Cortex of kidney (tissue), 1 donor: ENCODE measurements at places on chromosomes 12 and 14.

GRCh38 chr12:132450418-132451171, 39.4 kb upstream of the FBRSL1 start:
- no peak for DNase-seq

DNA sequence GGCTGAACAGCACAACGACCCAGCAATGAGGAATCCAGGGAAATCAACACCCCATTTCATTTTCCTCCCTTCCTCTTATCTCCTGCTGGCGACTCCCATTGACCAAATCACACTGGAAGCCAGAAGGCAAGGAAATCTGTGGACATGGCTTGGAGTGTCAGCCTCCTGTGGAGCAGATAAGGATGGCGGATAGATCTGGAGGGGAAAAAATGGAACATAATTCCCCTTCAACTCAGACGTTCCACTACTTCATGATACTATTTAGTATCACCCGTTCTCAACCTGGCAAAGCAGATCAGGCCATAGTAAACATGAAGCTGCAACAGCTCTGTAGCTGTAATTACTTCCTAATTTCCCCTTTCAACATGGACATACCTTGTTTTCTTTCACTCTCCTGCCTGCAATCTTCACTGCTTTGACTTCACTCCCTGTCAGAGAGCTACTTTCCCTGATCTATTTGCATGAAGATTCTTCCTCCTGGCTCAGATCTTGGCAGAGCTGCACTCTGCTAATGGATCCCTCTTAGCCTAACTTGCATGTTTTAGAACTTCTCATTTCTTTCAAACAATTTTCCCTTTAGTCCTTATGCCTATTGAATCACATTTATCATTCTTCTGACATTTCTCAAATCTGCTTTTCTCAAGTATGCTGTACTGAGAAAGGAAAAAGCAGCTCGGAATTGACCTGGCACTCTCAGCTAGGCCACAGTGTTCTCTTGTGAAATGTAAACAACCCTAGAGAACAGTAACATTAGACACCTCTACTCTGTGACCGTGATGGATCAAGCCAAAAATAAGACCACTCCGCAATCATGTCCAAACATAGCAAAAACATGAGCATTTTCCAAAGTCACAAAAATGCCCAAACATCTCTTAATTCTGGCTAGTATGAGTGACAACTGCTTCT, 135.1 kb downstream of the ETNK1 start:
- no peak for DNase-seq

DNA sequence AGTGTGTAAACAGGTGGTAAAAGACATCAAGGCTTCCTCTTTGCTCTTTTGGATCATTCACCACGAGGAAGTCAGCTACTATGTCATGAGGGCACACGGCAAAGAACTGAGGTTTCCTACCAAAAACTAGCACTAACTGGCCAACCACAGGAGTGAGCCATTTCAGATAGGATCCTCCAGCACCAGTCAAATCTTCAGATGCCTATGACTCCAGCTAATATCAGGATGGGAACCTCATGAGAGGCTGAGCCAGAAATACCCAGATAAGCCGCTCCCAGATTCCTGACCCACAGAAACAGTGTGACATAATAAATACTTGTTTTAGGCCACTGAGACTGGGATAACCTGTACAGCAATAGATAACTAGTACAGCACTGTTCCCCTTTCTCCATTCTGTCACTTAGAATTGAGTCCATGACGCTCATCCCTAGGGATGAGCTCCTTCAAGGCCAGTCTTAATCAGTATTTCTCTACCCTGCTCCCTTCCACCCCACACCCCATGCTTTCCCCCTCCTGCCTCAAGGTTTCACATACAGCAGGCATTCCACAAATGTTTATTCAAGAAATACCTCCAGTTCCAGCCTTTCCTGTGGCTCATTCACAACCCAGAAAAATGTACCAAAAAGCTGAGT, 68.4 kb downstream of the PPM1H start:
- no peak for DNase-seq

DNA sequence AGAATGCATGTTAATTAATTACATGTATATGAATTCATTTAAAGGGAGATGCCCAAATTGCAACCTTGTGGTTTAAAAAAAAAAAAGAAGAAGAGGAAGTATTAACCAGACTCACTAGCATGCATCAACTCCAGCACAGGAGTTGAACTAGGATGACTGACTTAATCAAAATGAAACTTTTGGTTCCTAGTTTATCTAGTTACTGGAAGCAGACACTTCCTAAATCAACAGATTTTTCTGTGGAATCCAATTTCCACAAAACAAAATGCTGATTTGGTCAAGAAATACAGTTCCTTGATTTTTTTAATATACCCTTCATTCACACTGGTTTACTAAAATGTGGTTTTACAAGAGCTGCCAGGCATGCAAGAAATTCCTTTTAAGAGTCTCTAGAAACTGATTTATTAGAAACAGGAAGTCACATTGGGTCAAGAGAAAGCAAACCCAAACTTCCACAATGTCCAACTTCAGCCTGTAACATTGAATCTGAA, 41.6 kb downstream of the ITPR2 start:
- no peak for DNase-seq

DNA sequence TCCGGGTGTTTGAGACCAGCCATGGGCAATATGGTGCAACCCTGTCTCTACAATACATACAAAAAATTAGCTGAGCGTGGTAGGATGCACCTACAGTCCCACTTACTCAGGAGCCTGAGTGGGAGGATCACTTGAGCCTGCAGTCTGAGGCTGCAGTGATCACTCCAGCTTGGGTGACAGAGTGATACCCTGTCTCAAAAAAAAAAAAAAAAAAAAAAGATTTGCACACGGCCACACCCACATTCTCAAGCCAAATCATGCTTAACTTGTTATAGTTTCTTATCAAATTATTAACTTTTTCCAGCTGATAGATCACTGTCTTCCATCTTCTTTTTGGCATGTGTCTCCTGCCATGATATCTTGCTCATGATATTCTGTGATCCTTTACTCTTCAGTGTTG, 6.8 kb downstream of the DRAM1 start:
- DNase-seq, result no peak

DNA sequence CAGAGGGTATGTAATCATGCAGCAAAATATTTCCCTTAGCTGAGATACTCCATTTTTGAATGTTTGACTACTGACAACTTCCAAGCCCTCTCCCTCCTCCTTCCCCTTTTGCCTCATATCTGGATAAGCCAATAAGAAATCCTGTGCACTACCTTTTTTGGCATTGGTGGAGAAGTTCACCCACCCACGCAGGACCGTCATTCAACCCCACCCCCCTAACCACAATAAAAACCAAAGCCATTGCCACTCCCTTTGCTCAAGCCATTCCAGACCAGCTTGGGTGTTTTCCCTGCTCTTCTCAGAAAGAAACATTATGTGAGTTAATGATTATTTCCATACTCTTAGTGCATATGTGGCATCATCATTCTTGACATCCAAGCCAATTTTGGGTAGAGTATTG, 176.7 kb downstream of the PTPN11 start:
- DNase-seq, result no peak

GRCh38 chr12:106288101-106288493, 14.4 kb upstream of the TCP11L2 start:
- no peak for DNase-seq

- DNase-seq, result no peak
Measured at GRCh38 chr12:41356181-41356580, 168.1 kb downstream of the PDZRN4 start.

- no peak for DNase-seq
Measured at GRCh38 chr12:39541471-39541870, 78.1 kb downstream of the ABCD2 start.

GRCh38 chr12:78483767-78484315, 380.7 kb upstream of the SYT1 start:
- no peak for DNase-seq

DNA sequence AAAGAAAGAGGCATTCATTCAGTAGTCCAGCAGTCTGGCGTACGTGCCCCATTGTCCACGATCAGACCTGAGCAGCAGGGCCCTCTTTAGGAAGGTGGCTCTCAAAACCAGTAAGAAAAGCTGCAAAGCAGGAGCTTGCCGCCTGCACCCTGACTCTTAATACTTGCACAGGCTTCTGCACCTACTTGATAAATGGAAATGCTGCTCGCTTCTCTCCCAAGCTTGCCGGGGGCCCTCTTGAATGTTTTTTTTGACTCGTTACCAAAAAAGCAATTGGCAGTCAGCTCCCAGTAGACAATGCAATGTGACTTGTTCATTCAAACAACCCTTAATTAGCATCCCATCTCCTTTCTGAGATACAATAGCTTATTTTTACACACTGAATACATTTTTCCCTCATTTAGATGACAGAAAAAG, 27.2 kb upstream of the PTPRB start:
- no peak for DNase-seq

- no peak for DNase-seq
Measured at GRCh38 chr14:90408713-90409112, 11.9 kb downstream of the CALM1 start.

DNA sequence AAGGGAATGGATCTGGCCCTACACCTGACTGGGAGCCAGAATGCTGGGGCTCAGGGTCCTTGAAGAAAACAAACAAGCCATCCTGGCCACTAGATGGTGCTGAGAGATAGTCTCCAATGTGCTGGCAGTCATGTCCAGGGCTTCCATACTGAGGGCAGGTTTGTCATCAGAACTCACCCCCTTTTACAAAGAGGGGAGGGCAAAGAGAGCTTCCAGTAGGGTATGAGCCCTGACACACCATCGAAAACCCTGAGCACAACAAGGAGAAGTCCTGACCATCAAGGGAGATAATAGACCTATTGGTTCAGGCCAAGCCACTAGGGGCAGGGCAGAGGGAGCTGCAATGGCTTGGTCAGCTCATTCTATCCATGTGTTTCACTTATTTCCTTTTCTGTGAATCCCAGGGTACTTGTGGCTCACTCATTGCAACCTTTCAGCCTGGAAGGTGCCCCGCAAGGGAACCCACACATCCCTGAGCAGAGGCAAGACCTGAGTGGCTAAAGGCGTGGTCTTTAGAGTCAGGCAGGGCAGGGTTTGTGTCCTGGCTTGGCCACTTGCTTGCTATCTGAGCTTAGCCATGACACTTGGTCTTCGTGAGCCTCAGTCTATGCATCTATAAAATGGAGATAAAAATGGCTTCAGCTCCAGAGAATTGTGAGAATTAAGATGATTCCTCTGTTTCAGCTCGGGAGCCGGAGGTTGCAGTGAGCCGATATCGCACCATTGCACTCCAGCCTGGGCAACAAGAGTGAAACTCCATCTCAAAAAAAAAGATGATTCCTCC, 6.2 kb upstream of the PLEKHH1 start:
- DNase-seq, result no peak

- no peak for DNase-seq
Measured at GRCh38 chr14:50265029-50265428, 33.7 kb upstream of the SOS2 start.
